ENCODE measurements at places on chromosomes 12 and 14.
A peak's percentile ranks its signal among the peaks of the same experiment; 100 is the strongest.

DNA sequence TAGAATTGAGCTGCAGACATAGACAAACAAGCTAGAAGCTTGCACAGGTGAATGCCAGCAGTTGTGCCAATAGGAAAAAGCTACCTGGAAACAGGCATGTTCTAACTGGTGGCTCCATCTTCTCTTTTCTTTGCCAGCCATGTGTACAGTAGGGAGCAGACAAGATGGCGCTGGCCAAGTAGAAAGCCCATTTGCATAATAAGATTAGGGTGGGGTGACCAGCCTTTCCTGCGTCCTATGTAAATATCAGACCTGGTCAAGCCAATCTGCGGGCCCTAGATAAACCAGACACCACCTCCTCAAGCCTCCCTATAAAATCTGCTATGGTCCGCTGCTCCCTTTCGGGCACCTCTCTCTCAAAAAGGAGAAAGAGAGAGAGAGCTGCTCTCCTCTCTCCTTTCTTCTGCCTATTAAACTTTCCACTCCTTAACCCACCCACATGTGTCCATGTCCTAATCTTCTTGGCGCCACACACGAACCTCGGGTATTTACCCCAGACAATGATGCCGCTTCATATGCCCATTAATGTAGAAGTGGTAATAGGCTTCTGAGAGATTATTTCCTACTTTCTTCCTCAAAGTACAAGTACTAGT is 201.0 kb downstream of the SLC25A21 start:
- DNase-seq = no peak

GRCh38 chr12:111121840-111122239 is 201.5 kb upstream of the MYL2 start:
- no peak for DNase-seq

DNA sequence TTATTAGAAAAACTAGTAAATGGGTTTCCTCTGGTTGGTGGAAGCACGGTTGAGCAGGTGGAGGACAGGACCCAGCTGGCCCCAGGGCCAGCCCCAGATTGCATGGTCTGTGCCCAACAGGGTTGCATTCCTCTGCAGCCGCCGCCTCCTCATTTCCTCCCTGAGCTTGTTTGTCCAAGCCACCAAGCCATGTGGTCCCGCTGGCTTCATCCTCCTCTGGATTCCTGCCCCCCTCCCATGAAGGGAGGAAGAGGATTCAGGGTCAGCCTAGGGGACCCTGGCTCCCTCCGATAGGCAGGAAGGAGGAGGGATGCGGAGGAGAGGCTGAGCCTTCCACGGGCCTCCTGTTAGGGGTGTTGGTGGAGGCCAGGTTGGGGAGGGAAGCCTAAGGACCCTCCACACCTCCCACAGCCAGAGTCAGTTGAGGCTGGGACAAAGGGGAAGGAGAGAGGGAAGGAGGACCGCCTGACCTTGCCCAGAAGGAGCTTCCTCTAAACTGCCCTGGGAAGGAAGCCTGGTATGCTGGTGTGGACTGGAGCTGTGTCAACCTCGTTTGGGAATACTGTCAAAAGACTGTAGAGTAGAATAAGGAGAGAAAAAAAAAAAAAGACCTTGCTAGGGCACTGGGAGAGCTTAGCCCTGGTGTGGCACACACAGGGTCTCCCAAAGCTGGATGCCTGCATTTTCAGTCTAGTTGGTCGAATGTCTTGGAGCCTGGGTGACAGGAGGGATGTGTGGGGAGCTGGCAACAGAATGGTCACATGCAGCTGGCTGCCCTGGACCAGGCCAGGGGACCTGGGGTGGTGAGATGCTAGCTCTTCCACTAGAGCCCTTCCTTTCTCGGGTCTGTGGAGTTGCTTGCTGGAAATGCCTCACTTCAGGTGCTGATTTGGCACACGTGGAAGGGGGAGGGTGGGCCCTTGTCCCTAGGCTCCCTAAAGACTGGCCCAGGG is 42.4 kb downstream of the PLEKHG3 start:
- no peak for DNase-seq

DNA sequence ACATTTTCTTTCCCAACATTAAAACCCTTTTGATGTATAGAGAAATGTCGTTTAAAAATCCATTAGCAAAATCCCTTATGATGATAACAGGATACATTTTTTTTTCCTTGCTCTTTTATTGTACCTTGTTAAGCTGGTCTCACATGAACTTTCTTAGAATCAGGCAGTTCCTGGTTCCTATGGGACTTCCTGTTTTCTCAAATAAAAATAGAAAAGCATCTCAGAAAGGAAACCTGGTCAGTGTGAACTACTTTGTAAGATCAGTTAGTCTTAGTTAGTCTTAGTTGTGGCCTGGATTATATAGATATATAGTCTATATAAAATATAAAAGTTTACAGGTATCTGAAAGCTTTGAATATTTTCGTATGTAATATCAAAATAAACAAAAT is 40.3 kb downstream of the LEMD3 start:
- no peak for DNase-seq

- no peak for DNase-seq
Measured at GRCh38 chr12:104122298-104122697, 15.7 kb downstream of the NFYB start.

DNA sequence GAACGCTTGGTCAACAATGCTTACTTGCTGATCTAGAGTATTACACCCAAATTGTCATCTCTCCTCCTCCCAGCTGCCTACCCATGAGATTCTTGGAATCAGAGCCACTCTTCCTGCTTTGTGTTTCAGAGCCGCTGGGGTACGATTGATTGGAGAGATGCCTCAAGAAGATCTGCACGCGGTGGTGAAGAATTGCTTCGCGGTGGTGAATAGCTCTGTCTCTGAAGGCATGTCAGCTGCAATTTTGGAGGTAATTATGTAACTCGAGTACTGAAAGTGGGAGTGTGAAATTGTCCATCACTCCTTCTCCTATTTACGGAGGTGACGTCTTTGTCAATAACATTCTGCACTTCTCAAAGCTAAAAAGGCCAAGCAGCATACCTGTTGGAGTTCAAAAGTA is 93.9 kb downstream of the GLT1D1 start:
- no peak for DNase-seq

DNA sequence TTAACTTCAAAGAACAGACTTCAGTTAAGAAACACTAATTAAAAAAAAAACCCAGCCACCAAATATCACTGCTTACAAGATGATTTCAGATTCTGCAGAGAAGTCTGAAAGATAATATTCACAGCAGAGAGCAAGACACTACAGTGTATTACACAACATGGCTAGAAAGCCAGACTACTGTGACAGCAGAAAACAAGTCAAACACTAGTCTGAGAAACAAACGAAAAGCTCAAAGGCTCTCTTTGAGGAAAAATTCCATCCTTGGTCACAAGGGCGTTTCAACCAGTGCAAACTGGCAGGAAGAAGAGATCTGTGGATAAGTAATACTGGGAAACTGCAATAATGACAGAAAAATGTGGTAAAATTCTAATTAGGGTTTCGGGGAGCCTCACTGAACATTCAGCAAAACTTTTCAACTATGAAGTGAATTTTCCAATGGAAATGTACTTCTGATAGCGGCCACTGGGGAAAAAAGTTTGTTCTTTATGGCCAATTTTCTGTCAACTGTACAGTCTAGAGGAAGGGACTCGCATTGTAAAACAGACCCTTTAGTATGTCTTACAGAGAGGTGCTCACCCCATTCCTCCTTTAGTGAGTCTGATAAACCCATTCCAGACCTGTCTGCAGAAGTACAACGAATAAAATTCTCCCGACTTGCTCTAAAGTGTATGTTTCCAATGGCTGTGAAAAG is 50.4 kb downstream of the ACADS start:
- no peak for DNase-seq

- peak; percentile 27 for DNase-seq
Measured at GRCh38 chr12:26614011-26614616, 218.9 kb downstream of the ITPR2 start.

DNA sequence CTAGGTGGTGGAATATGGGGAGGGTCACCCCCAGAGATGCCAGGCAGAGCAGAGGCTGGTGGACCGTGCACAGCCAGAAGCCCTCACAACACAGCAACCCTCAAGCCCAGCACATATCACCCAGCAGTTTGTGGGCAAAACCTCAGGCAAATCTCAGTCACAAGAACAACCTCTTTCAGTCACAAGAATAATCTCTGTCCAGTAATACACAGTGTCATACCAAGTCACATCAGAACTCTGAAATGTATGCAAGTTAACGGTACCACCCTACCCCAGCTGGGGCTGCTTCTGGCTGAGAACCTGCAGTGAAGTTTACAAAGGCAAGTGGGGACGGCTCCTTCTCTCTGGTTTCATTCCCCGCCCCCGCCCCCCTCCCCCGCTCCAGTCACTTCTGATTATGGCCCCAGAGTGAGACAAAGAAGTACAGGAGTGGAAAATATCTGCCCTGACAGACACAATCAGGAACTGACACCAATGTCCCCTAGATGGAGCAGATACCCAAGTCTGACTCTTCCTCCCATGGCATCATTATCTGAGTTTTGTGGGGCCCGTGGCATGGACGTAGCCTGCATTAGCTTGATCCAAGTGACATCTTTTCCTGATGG is 480.9 kb upstream of the TMEM132C start:
- DNase-seq = no peak

DNA sequence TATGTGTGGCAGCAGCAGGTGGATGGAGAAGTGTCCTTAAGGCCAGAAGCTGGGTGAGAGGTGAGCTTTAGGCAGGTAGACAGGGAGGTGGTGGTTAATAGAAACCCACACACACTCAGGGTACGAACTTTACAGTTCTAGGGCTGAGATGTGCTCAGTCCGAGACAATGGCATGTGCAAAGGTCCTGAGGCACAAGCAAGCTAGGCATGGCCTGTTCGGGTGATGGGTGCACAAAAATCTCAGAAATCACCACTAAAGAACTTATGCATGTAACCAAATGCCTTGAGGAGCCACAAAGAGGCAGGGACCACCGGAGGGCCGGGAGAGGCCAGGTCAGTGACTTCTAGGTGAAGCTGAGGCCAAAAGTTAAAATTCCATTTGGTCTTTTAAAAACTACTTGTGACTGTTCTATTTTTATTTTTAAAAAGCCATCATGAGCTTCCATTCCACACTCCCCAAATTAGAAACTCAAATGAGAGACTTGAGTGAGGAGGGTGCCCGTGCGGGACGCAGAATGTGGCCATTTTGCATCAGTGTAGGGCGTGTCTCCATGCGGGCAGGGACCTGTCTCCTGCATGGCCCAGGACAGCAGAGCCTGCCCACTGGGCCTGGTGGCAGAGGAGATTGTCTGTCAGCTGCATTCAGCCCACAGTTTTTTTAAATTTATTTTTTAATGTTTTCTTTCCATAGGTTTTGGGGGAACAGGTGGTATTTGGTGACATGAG is 4.0 kb downstream of the RFLNA start:
- DNase-seq = no peak

DNA sequence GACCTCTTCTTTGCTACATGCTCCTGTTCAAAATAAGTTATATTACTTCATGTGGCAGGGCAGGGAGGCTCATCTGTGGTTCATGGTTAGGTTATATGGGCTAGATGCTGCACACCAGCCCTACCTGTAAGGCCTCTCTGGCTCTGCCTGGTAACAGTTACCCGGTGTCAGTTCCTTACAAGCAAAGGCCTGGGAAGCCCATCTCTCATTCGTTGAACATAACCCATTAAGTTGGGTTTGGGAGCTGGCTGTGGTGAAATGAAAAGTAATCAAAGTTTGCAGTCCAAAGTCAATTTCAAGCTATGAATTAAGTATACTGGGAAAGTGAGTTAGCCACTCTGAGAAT is 183.2 kb downstream of the PPM1H start:
- no peak for DNase-seq

GRCh38 chr12:122978507-122978955 is 1.9 kb upstream of the ARL6IP4 start:
- no peak for DNase-seq

- DNase-seq = no peak
Measured at GRCh38 chr14:61033855-61034254, 52.8 kb downstream of the SLC38A6 start.

DNA sequence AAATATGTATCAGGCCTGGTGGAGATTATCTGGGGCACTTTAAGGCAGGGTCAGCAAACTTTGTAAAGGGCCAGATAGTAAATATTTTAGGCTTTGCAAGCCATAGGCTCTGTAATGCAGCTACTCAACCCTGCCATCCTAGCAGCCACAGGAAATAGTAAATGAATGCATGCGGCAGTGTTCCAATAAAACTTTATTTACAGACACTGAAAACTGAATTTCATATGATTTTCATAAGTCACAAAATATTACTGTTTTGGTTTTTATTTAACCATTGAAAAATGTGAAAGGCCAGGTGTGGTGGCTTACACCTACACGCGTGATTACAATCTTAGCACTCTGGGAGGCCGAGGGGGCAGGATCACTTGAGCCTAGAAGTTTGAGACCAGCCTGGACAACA is 3.2 kb upstream of the CAMKK2 start:
- DNase-seq = no peak

DNA sequence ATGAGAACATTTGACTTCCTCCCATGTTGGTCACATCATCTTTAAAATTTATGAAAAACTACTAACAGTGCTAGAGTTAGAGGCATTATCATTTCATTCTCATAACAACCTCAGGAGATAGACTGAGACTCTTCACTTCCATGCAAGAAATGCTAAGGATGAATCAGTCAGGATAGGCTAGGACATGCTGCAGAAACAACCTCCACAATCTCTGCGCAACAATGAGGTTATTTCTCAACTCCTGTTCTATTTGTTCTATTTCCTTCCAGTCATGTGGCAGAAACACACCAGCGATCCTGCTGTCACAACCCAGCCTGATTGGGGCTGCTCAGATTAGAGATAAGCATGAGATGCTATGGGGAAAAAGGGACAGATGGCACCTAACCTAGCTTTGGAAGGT is 49.0 kb upstream of the TMEM263 start:
- DNase-seq = no peak

DNA sequence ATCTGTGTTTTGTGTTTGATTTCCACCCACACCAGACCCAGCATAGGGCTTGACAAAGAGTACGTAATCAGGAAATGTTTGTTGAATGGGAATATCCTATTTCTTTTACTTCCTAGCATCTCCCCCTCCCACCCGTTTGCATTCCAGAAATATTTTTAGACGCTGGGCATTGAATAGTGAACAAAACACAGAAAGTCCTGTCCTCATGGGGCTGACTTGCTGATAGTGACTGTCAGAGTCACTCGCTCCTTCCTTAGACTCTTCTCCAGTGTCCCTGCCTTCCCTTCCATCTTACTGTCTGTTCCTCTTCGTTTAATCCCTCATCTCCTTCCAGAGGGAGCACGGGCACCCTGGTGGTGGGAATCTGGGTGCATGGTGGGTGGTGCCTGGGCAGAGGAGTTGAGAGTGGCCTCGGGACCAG is 53.6 kb downstream of the SLC25A47 start:
- no peak for DNase-seq

All from activated CD4-positive, alpha-beta T cell treated with anti-CD3 and anti-CD28 coated beads for 48 hours (primary cell).